DMS53 (cell line): ENCODE measurements at places on chromosomes 16 and 17.

GRCh38 chr16:78395035-78395434, 295.6 kb downstream of the WWOX start:
- no peak for DNase-seq

GRCh38 chr16:12305847-12306801, 329.6 kb downstream of the SNX29 start:
- DNase-seq: no peak

DNA sequence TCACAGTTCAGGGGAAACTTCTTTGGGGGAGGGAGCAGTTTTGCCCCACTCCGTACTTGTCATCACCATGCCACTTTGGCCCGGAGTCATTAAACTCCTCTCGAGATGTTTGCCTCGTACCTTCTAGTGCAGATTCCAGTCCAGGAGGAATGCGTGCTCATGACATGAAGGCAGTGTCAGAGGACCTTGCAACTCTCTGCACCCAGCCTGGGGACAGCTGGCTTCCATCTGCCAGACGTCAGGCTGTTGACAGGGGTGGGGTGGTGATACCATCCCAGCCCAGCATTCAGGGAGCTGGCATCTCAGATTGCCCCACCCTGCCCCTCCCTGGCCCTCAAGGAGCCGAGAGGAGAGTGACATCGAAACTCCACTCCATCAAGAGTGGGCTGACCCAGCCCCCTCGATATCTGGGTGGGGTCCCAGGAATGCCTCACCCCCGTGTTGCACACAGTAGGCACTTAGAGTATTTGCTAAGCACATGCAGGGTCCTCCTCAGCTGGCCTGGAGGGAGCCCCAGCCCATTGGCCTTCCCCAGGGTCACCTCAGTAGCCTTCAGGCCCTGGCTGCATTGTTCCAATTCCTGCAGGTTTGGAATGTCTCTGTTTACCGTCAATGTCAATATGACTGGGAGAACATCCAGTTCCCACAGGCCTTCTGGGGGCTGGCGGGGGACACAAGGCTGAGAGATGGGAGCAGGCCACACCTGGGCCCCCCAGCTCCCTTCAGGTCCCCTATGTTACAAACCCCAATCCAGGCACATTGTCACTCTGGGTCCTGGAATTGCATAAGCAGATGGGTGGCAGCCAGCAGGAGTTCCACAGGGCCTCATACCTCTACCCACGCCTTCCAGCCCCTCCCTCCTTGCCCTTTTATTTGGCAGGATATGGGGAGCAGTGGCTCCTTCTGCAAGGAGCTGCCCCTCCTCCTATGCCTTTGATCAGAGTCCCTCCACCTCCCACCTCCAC, 21.3 kb upstream of the EMP2 start:
- no peak for DNase-seq

DNA sequence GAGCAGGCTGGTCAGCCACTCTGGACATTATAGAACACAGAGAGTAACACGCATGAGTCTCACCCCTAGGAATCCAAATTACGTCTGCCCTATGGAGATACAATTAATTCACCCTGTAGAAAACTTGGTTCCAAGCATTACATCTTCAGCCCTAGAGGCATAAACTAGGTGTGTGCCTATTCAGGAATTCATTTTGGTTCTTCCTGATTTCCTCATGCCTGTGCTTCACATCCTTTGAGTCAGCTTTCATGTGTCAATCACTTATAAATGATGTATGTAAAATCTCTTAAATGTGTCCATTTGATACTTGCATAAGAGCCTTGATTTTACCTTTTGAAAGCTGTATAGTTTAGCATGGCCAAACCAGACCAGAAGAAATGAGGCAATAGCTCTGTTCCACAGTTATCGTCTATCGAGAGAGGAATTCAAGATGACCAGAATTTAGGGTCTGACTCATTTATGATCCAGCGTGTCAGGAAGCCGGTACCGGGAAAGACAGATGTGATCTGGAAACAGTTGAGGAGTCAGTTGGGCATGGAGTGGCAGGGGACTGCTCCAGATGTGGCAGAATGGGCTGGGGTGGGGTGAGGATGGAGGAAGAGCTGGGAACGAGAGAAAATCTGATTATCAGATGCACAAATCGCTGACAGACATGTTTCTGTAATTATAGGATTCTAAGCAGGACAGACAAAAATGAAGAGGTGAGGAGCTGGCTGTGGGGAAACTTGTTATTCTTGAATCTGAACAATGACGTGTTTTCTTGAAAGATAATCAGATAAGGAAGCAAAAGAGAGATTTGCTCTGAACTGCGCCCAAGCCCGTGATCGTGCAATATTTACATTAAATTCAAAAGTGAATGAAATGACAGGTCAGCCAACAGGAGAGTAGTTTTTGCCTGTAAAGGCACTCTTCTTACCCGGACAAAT, 76.7 kb downstream of the C16orf95 start:
- no peak for DNase-seq

DNA sequence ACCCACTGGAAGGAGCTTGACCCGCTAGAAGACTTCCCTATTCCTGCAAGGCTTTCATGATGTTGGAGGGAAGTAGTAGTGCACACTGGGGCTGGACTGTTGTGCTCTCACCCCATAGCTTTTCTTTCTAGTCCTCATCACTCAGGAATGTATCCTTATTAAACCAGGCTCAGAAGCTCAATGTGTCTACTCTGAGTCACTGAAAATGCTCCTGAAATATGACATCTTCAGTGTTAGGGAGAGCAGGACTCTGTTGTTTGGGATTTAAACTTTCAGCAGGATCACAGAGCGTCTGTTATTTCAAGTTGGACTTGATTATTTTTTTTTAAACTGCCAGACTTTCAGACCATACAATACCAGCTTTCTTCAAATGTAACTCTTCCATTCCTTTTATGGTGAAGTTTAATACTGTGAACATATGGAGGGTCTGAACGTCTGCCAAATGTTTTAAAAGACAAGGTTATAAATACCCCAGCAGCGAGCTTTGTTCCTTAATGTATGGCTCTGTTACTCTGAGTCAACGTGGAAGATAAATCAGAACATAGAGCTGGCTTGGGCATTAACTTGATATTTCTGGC, 257.5 kb downstream of the CDH11 start:
- DNase-seq: no peak
